Regular cardiac myocyte (primary cell): ENCODE measurements at places on chromosomes 11 and 22. TPM values are rescaled to one million over a fixed set of nuclear protein-coding genes. Genes with fewer than 3 reads are reported as not detected.

The NTM gene
- 20.3 and 43.3 TPM in 2 replicates for total RNA-seq

The RFPL2 gene
- total RNA-seq: not detected in 2 replicates

The AIFM3 gene
- 0.56 and 0.58 TPM in 2 replicates for total RNA-seq

The RAB3IL1 gene
- total RNA-seq: 1.9 and 6.5 TPM in 2 replicates

The GAS2L1 gene
- total RNA-seq: 7.6 and 12.5 TPM in 2 replicates

The CARD10 gene
- 2.8 and 3.6 TPM in 2 replicates for total RNA-seq

The SCN2B gene
- not detected in 2 replicates for total RNA-seq

The TRIM21 gene
- 18.6 and 25.5 TPM in 2 replicates for total RNA-seq

The OTUB1 gene
- total RNA-seq: 47.6 and 92.2 TPM in 2 replicates

The CDHR5 gene
- total RNA-seq: not detected in 2 replicates
